ENCODE measurements at places on chromosomes 5 and 9.

GRCh38 chr5:178555771-178556211, 34.4 kb downstream of the COL23A1 start:
- no peak for DNase-seq

- no peak for DNase-seq
Observed at GRCh38 chr5:2217219-2217618, 334.5 kb upstream of the IRX4 start.

GRCh38 chr5:66963559-66963971, 233.0 kb downstream of the CD180 start:
- DNase-seq: no peak

- DNase-seq: no peak
Observed at GRCh38 chr9:121831869-121832268, 180.4 kb downstream of the DAB2IP start.

- DNase-seq: no peak
Observed at GRCh38 chr9:107600060-107600573, 110.5 kb upstream of the KLF4 start.

GRCh38 chr5:11273180-11273903, 512.3 kb upstream of the DAP start:
- no peak for DNase-seq

GRCh38 chr5:139635606-139636206, 12.4 kb upstream of the CXXC5 start:
- DNase-seq: peak; percentile 54

DNA sequence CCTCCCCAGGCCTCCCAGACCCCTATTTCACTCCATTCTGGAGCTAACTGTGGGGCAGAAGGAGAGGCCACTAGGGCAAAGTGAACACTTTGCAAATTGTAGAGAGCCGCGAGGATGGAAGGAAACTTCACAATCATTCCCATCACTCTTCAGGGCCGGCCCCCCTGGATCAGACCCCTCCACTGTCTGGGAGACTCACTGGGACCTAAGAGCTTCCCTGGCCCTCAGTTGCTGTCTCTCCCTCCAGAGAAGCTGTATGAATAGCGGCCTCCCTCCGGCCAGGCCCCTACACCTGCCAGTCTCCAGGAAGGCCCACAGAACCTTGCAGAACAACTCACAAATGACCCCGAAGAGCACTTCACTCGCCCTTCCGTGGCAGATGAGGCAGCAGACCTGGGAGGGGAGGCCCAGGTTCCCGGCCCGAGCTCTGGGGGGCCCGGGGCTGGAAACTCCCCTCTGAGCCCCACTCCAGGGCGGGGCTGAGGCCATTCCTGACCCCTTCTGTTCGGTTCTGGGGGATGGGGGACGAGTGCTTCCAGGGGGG, 141.9 kb upstream of the IER5L start:
- no peak for DNase-seq

- no peak for DNase-seq
Observed at GRCh38 chr5:81729276-81729675, 21.6 kb downstream of the SSBP2 start.

GRCh38 chr5:27140831-27141230, 102.4 kb upstream of the CDH9 start:
- DNase-seq: no peak
